Aortic smooth muscle cell (primary cell): ENCODE measurements at places on chromosomes 5 and 9. TPM values are rescaled to one million over a fixed set of nuclear protein-coding genes. Genes with fewer than 3 reads are reported as not detected.

The UNC13B gene
- total RNA-seq, result 34.3 and 35.1 TPM in 2 replicates

The RPP25L gene
- 13.1 and 13.2 TPM in 2 replicates for total RNA-seq

The FSTL4 gene
- not detected in 2 replicates for total RNA-seq

The C9orf85 gene
- total RNA-seq, result 13.2 and 14.1 TPM in 2 replicates

The KIF24 gene
- 2.1 and 2.9 TPM in 2 replicates for total RNA-seq
